ENCODE measurements at places on chromosomes 3 and 15.
A peak's percentile ranks its signal among the peaks of the same experiment; 100 is the strongest.

- DNase-seq = peak; percentile 75
These were observed 48.1 kb downstream of the ALCAM start for GRCh38 chr3:105414841-105415240.

DNA sequence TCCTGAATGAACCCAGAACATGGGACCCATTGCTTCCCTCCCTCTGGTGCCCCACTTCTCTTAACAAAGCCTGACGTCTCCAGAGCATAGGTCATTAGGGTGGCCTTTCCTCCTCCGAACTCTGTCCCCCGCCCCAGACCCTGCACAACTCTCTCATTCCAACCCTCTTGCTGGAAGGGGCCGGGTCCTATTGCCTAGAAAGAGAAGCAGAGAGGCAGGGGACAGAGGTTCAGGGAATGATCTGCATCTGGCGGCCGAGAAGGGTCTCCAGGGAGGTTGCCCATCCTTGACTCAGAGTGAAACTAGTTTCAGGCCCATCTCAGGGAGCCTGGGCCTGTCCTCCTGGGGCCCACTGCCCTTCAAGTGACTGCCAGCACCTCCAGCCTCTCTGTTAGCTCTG, 79.0 kb downstream of the LINGO1 start:
- DNase-seq = no peak

DNA sequence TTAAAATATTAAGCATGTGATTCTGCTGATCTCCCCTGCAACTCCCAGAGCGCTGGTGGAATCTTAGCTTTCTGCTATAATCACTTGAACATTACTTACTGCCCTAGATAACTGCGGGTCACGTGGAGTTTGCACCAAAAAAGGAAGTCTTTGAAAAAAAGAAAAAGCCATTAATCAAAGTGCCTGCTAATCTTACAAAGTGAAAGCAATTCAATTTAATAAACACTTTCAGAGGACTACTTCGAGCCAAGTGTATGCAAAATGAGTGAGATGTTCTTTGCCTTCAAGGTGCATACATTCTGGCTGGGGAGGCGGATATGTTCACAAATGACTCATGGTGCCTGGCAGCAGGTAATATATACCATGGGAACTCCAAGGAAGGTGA, 109.9 kb upstream of the GAP43 start:
- peak; percentile 10 for DNase-seq

DNA sequence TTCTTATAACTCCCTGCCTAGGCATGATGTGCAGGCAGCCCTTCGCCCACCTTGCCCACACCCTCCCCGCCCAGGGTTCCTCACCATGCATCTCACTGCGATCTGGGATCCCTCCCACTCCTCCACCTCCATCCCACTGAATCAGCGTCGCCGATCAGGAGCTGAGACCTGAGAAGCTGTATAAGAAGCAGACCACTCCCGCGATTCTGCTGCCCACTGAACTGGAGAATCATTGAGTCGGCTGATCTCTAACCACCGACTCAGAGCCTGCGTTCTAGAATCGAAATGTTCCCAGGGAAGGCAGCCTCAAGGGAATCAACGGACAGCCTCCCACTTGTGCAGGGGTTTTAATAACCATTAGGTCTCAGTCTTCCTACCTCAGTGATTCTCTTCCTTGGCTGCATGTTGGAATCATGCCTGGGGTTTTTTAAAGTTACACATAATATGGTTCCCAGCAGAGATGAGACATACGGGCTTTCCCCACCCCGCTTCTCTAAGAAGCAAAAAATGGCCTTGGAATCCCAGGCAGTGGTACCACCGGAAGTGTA, 60.2 kb downstream of the TMEM44 start:
- DNase-seq = peak; percentile 28

GRCh38 chr3:195613468-195614069, 29.8 kb upstream of the APOD start:
- DNase-seq = peak; percentile 51

Data from fibroblast of villous mesenchyme (primary cell).